GM20000 (cell line): ENCODE measurements at places on chromosomes 2 and 18.

DNA sequence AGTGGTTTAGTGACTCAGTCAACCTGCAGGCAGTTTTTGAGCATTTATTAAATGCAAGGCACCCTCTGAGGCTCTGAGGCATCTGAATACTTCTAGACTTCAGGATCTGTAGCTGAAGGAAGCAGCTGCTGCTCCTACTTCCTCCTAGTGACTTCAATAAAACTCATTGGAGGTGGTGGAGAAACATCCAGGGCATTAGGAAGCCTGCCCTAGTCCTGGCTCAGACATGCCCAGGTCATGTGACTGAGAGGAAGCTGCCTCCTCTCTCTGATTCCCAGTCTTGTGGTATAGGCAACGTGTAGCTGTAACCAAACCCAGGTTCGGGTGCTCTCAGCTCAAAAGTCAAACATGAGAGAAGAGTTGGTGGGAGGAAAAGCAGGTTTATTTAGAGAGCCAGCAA lies 287.2 kb upstream of the GYPC start:
- DNase-seq, result no peak

GRCh38 chr2:181129364-181130056 lies 149.1 kb downstream of the UBE2E3 start:
- no peak for DNase-seq

GRCh38 chr18:79200546-79201268 lies 131.5 kb downstream of the ATP9B start:
- peak; percentile 43 for DNase-seq

DNA sequence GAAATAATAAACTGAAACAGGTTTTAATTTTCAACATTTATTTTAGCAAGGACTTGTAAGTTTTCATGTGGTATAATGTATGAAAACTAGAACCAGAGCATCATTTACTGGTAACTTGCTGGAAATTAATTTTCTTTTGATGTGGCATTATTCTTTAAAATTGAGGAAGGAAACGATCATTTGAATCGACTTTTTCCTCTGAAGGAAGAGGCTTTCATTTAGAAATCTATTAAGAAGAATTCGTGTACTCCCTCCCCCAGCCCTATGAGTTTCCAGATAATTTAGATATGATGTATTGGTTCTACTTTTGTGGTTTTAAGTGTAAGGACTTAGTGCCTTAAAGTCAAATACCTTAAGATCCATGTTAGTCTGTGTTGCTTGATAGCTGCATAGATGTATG lies 2.5 kb downstream of the BABAM2 start:
- no peak for DNase-seq

- no peak for DNase-seq
Measured at GRCh38 chr18:1498216-1498615, 593.5 kb downstream of the ADCYAP1 start.

DNA sequence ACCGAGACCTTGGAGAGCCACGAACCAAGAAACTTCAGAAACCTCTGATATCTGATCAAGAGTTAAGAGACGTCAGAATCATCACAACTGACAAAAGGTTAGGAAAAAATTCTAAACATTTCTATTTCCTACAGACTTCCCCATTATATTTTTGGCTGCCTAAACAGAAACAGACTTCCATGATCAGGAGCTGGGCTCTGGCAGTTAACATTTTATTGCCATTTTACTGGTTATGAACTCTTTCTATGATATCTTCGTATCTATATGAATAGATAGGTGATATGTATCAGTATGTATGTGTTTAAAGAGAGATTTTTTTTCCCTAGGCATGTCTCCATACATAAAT lies 31.1 kb upstream of the PPP1R1C start:
- DNase-seq, result no peak

- no peak for DNase-seq
Measured at GRCh38 chr2:229674830-229675530, 39.4 kb downstream of the DNER start.

- no peak for DNase-seq
Measured at GRCh38 chr2:194166818-194167217, 1490.2 kb upstream of the SLC39A10 start.

DNA sequence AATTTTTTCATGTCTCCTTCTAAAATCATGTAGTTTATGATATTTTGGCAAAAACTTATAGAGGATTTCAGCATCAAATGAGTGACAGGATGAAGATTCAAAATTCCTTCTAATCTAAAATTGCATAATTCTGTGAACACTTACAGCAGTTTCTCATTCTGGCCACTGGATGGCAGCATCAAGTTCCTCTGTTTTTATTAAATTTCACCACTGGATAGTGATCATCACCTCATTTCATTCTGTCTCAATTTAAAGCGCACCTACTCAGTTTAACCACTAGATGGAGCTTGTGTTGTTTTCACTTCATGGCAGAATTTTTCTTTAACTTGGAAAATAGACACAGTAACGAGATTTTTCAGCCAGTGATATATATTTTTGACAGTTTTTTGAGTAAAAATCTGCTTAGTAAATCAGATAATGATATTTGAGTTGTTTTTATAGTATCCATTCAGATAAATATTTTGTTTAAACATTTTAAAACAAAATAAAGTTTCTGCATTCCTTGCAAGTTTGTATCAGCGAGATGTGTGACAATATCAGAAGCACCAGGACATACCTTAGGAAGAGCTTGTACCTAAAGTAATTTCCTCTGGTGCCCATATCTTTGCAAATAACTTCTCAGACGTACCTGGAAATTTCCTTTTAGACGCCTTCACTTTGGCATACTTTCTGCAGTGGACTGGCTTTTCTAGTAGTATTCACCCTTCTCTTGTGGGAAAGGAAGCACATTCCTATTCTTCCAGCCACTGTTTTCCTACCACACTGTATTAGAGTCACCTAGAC lies 94.7 kb upstream of the ARHGAP15 start:
- DNase-seq, result peak; percentile 69

DNA sequence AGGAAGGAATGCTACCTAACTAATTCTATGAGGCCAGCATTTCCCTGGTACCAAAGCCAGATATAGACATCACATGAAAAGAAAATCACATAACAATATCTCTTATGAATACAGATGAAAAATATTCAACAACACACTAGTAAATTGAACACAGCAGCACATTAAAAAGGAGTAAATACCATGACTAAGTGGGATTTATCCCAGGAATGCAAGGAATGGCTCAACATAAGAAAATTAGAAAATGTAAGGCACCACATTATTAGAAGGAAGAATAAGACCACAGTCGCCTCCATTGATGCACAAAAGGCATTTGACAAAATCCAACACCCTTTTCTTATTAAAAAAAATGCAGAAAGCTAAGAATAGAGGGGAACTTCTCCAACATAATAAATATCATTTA lies 133.9 kb downstream of the TTC32 start:
- no peak for DNase-seq

DNA sequence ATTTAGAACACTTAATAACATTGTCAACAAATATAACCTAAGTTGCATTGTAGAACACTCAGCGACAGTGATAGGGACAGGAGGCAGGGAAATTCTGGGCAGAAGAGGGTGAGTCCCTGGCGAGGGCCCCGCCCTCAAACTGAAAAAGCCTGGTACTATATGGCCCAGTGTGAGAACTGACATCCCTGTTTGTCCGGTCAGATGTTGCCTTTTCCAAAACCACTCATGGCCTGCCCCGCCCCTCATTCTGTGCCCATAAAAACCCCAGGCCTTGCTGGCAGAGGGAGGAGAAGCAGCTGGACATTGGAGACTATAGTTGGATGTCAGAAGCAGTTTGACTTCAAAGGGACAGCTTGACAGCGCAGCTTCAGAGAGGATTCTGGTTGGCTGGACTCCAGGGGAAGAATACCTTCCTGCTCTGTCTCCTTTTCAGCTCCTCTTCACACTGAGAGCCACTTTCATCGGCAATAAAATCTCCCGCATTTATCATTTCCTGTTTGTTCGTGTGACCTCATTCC lies 47.0 kb downstream of the FAM117B start:
- DNase-seq, result no peak

- no peak for DNase-seq
Measured at GRCh38 chr2:71892423-71892730, 255.3 kb downstream of the CYP26B1 start.

GRCh38 chr2:181770150-181770549 lies 89.8 kb upstream of the NEUROD1 start:
- DNase-seq, result no peak

GRCh38 chr2:31802711-31803110 lies 208.1 kb downstream of the MEMO1 start:
- DNase-seq, result no peak

DNA sequence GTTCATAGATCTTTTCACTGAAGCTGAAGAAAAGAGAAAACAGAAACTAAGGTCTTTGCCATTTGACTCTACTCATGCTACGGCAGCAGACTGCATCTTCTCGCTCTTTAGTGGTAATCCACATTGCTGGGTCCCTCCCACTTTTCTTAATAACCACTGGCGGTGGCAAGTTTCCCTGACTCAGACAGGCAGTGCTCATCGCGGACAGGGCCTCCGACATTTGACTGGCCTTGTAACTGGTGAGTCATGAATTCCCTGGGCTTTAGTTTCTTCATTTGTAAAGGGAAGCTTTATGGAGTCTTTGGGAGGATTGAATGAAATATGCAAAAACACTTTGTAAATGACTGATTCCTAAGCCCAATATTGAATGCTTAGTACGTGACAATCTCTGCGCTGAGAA lies 238.2 kb upstream of the RBBP8 start:
- no peak for DNase-seq

GRCh38 chr2:113831161-113831560 lies 58.7 kb upstream of the ACTR3 start:
- DNase-seq, result no peak

DNA sequence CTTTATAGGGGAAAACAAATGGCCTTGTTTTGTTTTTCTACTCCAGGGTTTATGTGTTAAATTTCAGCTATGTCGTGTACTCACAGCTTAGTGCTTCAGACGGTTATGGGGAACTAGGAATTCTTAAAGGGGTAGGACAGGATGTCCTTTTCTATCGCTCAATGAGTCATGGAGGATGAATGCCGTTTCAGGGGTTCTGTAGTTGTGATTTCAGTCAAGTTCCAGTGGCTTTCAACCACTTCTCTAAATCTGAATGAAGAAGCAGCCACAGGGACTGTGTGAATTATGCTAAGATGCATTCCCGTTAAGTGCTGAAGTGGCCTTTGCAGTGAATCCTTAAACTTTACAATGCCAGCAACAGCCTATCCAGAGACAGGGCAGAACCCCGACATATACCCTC lies 1231.7 kb upstream of the ZEB2 start:
- peak; percentile 38 for DNase-seq

- DNase-seq, result no peak
Measured at GRCh38 chr2:80329491-80329890, 24.9 kb upstream of the LRRTM1 start.

- no peak for DNase-seq
Measured at GRCh38 chr2:113181258-113182051, 7.7 kb downstream of the PSD4 start.

DNA sequence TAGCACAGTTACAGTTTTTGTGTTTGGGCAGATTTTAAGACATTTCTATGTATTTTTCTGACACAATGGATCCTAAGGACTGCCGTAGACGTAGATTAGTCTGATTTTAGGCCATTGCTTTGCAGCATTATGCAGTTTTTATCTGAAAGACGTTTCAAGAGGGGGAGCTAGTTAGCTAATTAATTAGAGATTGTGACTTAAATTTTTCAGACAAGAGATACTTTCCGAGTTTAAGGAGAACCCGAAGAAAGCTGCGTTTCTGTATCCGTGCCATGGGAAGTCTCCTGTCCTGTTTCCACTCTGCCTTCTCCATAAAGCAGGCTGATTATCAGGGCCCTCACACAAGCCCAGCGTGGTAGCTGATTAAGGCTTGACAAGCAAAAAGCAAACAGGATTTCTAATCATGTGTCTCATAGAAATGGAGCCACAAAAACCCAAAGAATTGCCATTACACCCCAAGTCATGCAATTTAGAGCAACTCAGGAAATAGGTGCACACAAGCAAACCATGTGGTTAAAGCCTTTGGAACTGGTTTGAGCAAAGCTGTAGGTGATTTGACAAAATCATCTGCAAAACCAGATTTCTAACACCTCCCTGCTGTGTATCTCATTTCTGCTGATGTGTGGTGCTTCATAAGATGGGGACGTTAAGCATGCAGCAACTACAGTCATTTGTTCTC lies 808.1 kb downstream of the RNF144A start:
- no peak for DNase-seq

GRCh38 chr18:56161566-56162260 lies 476.7 kb downstream of the TXNL1 start:
- no peak for DNase-seq

DNA sequence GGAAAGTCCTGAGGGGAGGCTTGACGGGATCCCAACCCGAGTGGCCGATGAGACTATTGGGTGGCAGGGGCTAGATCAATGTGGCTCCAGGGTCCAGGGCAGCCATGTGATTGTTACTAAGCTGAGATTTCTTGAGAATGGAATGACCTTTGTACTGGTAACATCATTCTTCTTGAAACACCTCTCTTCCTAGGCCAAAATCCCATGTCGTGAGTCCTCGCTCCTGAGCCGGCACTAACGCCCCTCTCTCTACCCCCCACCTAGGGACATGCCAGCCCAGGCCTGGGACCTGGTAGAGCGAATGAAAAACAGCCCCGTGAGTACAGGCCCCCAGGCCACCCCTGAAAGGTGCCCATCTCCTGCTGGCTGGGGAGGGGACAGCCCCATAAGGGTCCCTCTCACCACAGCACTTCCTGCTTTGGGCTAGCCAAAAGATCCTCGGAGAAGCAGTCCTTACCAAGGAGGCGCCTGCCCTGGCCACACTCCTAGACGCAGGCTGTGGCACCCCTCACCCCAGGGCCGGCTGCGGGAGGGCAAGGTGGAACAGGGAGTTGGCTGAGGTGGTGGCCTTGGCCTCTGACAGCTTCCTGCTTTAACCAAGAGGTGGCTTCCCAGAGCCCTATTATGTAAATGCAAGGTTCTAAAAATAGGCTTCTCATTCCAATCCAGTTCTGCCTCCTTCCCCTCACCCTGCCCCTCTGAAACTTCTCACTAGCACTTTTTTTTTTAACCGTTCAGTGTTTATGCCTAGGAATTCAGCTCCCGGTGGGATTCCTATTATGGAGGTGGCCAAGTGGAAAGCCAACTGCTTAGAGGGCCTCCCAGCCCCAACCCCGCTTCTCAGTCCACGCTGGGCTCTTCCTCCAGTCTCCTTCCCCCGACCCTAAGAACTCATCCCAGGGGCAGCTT lies 126.6 kb upstream of the PPP1CB start:
- peak; percentile 52 for DNase-seq

DNA sequence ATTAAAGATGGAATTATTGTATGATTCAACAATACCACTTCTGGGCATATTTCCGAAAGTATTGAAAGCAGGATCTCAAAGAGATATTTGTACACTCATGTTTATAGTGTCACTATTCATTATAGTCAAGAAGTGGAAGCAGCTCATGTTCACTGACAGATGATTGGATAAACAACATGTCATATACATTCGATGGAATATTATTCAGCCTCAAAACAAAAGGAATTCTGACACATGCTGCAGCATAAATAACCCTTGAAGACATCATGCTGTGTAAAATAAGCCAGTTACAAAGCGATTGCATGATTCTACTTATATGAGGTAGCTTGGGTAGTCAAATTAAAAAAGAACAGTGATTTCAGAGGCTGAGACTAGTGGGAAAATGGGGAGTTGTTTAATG lies 39.3 kb upstream of the PROKR1 start:
- DNase-seq, result no peak

GRCh38 chr18:12449051-12449785 lies 41.5 kb downstream of the PRELID3A start:
- no peak for DNase-seq
